ENCODE measurements at places on chromosomes 1 and 21. TPM values are rescaled to one million over a fixed set of nuclear protein-coding genes. Genes with fewer than 3 reads are reported as not detected.

GRCh38 chr1:54804471-54805132, 3.5 kb upstream of the TTC22 start:
- DNase-seq = no peak

- peak; percentile 63 for DNase-seq
These were observed 4.6 kb downstream of the FCRLB start for GRCh38 chr1:161725908-161726472.

DNA sequence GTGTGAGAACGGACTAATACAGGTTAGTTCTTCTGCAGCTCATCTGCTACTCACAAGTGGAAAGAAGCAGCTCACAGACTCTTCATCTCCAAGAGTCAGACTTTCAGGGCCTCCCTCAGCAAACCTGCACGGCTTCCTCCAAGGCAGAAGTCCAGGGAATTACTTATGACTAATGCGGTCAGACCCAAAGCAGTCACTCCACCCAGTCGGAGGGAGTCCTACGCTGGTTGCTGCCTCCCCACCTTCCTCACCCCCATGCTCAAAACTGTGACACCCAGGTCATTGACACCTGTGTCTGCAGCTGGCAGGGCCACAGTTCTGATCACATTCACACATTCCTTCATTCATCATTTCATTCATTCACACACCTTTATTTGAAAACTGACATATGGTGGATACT, 38.4 kb upstream of the PRDM2 start:
- peak; percentile 77 for DNase-seq

DNA sequence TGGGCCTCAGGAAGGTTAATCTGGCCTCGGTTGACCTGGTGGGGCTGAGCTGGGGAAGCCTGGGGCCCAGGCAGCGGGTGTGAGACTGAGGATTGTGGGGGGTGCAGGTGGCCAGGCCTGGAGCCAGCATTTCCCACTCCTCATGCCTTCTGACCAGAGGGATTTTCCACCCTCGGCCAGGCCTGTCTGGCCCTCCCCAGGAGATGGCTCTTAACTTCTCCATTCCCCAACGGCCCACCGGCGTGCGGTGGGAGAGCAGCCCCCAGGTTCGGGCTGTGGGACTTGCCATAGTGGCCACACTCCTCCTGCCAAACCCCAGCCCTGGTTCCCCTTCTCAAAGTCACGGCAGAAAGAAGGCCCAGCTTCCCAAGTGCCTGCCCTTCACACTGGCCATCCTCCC, 126.5 kb upstream of the RUNX3 start:
- no peak for DNase-seq

GRCh38 chr1:185062710-185063370, 17.5 kb downstream of the RNF2 start:
- DNase-seq = no peak

GRCh38 chr1:1680912-1681273, 11.7 kb downstream of the SLC35E2B start:
- no peak for DNase-seq

GRCh38 chr1:109259674-109260557, 10.6 kb downstream of the CELSR2 start:
- no peak for DNase-seq

DNA sequence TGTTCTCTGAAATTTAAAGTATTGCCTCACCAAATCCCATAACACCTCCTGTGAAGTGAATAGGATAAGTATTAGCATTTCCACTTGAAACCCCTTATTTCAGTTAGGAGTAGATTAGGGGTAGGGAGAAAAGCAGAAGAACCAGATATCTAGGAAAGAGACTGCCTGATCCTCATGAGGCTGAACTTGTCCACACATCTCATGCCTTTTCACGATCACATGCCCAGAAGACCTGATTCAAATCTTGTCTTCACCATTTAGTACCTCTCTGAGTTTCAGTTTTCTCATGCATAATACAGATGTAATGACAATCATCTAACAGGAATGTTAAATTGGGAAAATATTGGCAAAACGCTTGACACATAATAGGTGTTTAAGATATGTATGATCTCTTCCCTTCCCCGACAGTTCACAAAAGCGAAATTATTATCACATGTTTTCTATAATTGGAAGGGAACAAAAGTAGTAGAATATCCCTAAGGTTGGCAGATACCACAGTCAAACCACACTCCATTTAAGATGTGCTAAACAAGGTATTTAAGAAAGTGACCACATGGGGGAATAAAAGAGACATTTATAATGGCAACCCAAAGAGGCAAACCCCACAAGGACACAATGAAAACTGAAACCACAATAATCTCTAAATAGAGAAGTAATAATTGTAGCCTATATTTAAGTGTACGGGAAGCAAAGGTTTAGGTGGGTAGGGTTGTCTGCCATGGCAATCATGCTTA, 25.2 kb downstream of the GFI1 start:
- DNase-seq = no peak

GRCh38 chr1:114558544-114558943, 22.9 kb downstream of the BCAS2 start:
- peak; percentile 9 for DNase-seq

GRCh38 chr1:221832617-221833016, 90.7 kb upstream of the DUSP10 start:
- DNase-seq = no peak

DNA sequence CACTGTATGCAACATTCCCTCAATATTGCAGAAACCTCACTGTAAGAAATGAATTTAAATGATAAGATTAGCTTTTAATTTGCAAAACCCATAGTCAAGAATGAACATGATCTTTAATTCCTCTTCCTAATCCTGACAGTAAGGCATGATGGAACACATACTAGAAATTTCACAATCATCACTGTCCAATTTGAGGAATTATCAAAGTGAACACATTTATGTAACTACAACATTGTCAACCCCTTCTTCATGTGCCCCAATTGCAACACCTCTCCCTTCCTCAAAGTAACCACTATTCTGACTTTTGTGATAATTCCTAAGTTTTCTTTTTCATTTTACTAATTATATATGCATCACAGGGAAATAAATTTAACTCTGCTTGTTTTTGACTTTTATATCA, 103.1 kb downstream of the LHX8 start:
- no peak for DNase-seq

DNA sequence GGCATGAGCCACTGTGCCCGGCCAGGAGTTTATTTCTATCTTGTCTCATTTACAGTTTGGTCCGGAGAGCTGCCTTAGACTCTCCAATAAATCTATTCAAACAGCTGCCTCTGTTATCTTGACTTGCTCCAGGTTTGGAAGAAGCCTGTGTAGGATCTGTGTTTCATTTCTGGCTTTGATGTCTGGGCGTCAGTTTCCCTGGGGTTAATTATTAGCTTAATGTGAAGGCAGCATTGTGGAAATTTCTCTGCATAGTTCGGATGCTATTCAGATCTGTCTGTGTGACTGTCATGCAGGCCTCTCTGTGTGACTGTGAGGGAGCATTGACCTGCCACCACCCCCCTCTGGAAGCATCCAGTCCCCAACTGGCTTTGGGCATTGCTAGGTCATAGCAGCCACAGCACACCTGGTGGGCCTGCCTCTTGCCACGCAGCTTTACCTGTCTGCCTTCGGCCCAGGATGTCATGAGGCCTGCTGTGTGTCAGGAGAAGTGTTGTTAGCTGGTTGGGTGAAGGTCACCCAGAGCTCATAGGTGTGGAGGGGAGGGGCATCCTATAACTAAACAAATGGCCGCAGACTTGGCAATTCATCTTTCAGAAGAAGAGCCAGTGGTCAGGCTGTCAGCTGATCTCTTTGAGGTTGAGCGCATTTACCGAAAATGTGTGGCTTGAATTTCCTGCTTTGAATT, 9.8 kb downstream of the IFNGR2 start:
- DNase-seq = peak; percentile 42

- DNase-seq = no peak
These were observed 982 bp downstream of the SCCPDH start for GRCh38 chr1:246725191-246725590.

DNA sequence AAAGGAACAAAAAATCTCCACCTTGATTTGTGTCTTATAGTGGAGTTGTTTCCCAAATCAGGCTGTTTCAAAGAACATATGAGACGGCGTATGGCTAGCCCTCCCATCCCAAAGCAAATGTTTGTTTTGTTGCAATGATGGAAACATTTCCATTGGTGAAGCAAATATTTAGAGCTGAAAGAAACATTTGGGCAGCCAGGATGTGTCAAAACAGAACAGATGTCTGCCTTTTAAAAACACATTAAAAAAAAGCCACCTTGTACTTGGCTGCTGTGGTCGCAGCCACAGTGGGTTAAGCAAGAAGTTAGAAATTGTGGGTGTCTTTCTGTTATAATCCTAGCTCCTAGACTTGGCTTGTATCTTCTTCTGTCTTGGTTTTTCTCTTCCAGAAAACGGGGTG, 116.3 kb downstream of the PEX14 start:
- no peak for DNase-seq

- DNase-seq = no peak
These were observed 11.5 kb downstream of the SLC37A1 start for GRCh38 chr21:42525029-42525581.

GRCh38 chr1:186189156-186189555, 185.9 kb downstream of the TPR start:
- no peak for DNase-seq

GRCh38 chr1:30964706-30965105, 56.1 kb upstream of the SDC3 start:
- DNase-seq = no peak

DNA sequence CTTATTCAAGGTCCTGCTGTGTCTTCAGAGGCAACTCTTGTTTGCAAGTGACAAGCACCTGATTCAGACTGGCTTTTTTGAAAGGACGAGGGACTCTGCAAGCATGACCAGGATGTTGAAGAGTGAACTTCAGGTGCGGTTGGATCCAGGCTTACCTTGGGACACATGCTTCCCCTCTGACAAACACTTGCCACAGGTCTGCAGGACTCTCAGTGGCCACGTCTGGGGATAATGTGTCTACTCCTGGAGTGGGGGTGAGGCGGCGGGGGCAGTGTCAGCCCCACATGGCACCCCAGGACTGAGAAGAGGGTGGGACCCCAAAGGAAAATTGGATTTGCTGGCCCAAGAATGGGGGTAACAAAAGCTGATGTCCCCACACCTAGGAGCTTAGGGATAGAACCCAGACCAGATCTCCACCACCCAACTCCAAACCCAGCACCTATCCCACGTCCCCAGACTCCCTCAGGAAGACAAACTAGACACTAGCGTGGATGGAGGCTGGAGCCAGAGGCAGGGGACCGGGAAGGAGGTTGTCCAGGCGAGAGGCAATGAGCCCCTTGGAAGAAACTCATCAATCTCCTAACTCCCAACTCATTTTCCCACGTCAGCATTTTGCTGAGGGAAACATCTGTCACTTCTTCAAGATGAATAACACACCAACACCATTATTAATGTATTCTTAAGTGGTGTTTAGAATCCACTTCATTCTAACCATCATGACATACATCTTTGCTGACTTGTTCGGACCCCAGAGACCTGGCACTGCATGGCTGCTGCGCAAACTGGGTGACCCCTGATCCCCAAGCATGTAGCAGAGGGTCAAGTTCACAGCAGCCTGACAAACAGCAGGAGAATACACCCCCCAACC, 32.0 kb upstream of the LAPTM5 start:
- no peak for DNase-seq

DNA sequence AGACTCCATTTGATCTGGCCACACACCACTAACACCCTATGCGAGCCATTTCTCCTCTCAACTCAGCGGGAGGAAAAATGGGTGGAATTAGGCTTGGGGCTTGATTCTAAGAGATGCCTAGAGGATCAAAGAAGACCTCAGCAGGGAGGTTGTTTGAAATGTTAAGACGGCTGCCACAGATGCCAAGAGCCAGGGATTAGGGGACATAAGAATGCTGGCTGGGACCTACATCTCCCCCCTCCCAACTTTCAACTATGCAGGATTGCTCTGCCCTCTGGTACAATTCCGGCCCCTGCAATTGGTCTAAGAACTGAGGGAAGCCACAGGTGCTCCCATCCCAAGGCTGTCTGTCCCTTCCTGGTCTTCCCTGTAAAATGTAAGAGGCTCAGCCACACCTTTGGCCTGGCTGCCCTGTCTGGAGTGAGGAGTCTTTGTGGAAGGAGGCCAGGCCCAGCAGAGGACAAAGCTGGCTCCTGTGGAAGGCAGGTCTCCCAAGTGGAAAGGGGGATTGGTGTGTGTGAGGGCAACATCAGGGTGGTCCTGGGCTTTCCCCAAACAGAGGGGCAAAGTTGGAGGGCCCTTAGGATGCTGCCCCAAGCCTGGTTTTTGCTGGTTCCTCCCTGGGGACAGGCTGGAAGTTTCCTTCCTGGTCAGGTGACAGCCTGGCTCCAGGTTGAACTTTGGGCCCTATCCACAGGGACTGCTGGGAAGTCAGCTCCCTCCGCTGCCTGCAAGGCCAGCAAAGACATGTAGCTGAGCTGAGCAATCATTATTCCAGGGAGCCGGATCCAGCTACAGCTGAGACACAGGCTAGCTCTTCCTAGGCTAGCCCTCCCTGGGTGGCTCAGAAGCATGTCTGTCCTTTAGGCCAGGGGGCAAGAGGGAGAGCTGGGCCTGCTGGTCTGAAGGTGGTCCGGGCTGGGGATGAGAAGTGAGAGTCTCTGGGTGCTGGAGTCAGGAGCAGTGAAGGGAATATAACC, 34.5 kb upstream of the SYNC start:
- no peak for DNase-seq

Gene DMBX1
- 1.4 TPM for total RNA-seq

Gene PDZK1
- 16.6 TPM for total RNA-seq

Gene ADCY10
- 1.9 TPM for total RNA-seq

Gene ZNF683
- 1.4 TPM for total RNA-seq

Gene CELA2B
- not detected for total RNA-seq

Measured in umbilical cord (tissue), 2 donors.